Activated T-helper 2 cell treated with anti-CD3 and anti-CD28 coated beads, Interferon-gamma antibody, Interleukin-2, Interleukin-4, amounts not matched to agents 10 μg/mL and 5 μg/mL and 100 μg/mL, durations not matched to agents 14 hours and 24 hours and 36 hours (primary cell): ENCODE measurements at places on chromosomes 13 and 19.

GRCh38 chr13:44410328-44410859, 36.8 kb downstream of the SERP2 start:
- H3K27ac ChIP-seq = no peak overlapping the region
- H3K4me1 ChIP-seq = no peaks in the 10 kb centered on the region
- no peak for DNase-seq
- peaks cover 2% of the 10 kb centered on the region for H3K27me3 ChIP-seq
- no peaks in the 10 kb centered on the region for H3K36me3 ChIP-seq
- no peak overlapping the region for H3K4me3 ChIP-seq

GRCh38 chr19:7004313-7004931, 16.8 kb downstream of the MBD3L2B start:
- no peak overlapping the region for H3K4me3 ChIP-seq
- no peak for DNase-seq
- H3K27me3 ChIP-seq = peaks cover 4% of the 10 kb centered on the region
- H3K36me3 ChIP-seq = no peaks in the 10 kb centered on the region
- H3K27ac ChIP-seq = no peak overlapping the region

DNA sequence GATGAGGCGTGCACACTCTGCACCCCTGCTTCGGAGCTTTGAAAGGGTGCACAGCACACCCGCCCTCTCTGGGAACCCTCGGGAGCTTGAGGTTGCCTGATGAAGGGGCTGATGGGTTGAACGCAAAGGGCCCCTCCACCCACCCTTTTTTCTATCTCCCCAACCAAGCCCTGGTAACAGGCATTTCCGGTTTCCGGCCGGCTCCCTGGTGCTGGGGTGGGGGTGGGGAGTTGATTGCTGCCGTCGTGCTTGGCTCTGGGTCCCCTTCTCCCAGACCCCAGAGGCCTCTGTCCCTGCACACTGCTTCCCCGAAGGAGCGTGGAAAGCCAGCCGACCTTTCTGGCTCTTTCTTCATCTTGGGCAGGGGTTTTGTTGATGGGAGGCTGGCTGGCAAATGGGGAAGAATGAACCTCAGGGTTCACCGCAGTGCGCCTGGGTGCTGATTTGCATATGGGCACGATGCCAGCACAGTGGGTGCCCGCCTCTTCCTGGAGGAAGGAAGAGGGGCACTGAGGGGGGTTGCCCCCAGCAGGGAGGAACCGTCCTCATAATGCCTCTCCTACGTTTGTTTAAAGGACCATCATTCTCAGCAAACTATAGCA, 29.1 kb downstream of the VAV1 start:
- H3K27ac ChIP-seq = peak overlapping the region; percentile 97
- peak; percentile 75 for DNase-seq
- H3K4me1 ChIP-seq = peaks cover 46% of the 10 kb centered on the region
- H3K36me3 ChIP-seq = peaks cover 30% of the 10 kb centered on the region

- DNase-seq = no peak
- H3K4me1 ChIP-seq = no peaks in the 10 kb centered on the region
- H3K27ac ChIP-seq = no peak overlapping the region
- no peaks in the 10 kb centered on the region for H3K27me3 ChIP-seq
- H3K4me3 ChIP-seq = no peak overlapping the region
- no peaks in the 10 kb centered on the region for H3K36me3 ChIP-seq
Observed at GRCh38 chr13:86020351-86021002, 221.3 kb upstream of the SLITRK6 start.

- H3K4me3 ChIP-seq = peak overlapping the region; percentile 56
- peak; percentile 42 for DNase-seq
- peaks cover 43% of the 10 kb centered on the region for H3K4me1 ChIP-seq
- H3K27me3 ChIP-seq = peaks cover 3% of the 10 kb centered on the region
- H3K27ac ChIP-seq = peak overlapping the region; percentile 81
- H3K36me3 ChIP-seq = peaks cover 19% of the 10 kb centered on the region
Observed at GRCh38 chr19:38559428-38560401, 58.0 kb downstream of the MAP4K1 start.

DNA sequence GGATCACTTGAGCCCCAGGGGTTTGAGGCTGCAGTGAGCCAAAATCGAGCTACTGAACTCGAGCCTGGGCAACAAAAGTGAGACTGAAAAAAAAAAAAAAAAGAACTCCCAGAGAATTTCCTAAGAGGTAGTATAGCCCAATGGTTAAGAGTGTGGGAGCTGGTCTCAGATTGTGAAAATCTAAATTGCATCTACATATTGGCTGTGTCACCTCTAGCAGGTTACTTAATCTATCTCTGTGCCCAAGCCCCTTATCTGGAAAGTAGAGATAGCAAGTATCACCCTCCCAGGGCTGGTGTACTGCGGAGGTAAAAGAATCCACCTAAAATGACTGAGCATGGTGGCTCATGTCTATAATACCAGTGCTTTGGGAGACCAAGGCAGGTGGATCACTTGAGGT, 3.7 kb upstream of the PLAUR start:
- no peaks in the 10 kb centered on the region for H3K36me3 ChIP-seq
- H3K27ac ChIP-seq = no peak overlapping the region

DNA sequence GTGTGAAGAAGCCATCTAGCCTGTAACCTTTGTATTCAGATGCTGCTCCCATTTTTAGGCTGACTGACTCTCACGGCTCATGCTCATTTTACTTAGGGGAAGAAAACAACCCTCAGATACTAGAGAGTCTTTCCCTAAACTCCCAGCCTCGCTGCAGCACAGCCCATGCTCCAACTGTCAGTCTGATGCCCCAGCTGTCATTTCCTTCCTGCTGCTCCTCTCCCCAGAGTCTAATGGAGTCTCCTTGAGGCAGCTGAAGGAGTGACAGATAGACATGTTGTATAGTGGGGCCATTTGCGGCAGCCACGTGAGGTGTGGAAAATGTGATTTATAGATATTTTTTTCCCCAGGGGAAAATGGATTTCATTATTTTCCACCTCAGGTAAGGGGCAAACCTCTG, 59.2 kb upstream of the OLFM4 start:
- H3K27ac ChIP-seq = no peak overlapping the region
- no peak overlapping the region for H3K4me3 ChIP-seq
- no peaks in the 10 kb centered on the region for H3K36me3 ChIP-seq
- H3K27me3 ChIP-seq = peaks cover 3% of the 10 kb centered on the region
- no peak for DNase-seq

- no peaks in the 10 kb centered on the region for H3K27me3 ChIP-seq
- no peak for DNase-seq
- H3K36me3 ChIP-seq = peaks cover 33% of the 10 kb centered on the region
- H3K4me3 ChIP-seq = peak overlapping the region; percentile 93
Observed at GRCh38 chr19:2783781-2784145, 690 bp upstream of the SGTA start.

DNA sequence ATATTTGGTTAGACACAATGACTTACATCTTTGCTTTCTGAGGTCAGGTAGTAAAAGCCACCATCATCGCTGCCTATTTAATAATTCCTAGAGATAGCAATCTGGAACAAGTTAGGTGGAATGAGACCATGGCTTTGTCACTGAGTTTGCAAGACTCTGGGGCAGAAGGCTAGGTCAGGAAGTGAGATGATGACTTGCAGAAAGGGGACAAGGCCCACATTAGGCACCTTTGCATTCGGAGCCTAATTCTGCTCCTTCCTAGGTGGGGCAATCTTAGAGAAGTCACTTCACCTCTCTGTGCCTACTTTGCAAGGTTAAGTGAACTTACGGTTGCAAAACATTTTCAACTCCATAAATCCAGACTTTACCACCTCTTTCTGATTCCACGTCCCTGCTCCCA, 10.3 kb downstream of the EDDM13 start:
- no peak overlapping the region for H3K27ac ChIP-seq
- DNase-seq = no peak
- no peaks in the 10 kb centered on the region for H3K36me3 ChIP-seq
- H3K27me3 ChIP-seq = no peaks in the 10 kb centered on the region
